ENCODE measurements at places on chromosomes 16 and 17.

DNA sequence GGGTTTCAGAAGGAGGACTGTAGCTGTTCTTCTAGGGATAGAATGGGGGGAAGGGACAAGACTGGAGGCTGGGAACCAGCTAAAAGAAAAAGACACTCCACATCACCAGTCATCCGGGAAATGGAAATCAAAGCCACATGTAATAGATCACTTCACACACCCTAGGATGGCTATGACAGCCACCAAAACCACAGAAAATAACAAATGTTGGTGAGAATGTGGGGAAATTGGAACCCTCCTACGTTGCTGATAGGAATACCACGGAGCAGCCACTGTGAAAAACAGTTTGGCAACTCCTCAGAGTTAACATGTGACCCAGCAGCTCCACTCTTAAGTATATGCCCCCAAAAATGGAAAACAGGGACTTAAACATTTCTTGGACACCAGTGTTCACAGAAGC, 2.3 kb downstream of the TLE7 start:
- no peak for DNase-seq

DNA sequence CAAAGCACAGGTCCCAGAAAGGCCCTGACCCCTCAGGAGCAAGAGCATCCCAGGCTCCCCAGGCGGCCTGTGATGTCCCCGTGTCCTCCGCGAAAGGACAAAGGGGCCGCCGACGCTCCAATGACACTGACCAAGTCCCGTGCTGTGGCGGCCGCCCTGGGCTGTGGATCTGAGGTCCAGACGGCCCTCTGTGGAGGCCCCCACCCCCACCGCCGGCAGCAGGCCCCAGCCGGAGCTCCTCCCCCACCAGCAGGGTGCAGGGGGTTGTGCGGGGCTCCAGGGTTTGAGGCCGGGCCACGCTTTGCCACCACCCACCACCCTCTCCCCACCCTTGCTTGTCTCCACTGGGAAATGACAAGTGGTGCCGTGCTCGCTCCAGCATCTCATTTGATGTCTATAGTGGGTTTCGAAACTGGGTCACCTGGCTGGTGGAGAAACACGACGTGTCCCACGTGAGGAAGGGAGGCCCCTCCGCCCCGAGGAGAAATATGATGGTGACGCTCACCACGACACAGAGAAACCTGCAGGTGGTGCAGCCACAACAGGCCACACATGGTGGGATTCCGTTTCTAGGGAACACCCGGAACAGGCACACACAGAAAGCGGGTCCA, 31.2 kb upstream of the ZNF469 start:
- DNase-seq: no peak

DNA sequence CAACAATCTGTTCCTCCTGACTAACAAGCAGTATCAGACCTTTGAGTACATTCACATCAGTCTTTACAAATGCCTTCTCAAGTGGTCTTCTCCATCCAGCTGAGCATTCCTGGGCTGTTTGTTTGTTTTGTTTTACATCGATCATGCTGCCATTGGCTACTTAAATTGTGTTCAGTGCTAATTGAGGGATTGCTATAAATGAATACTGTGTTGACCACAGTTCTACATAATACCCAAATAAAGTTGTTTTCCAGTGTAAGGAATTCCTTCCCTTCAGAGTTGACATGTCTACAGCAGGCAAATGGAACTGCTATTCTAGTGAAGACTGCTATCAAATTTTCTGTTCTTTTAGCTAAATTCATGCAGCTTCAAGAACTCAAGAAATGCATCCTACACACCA, 3.2 kb downstream of the CDH8 start:
- no peak for DNase-seq

DNA sequence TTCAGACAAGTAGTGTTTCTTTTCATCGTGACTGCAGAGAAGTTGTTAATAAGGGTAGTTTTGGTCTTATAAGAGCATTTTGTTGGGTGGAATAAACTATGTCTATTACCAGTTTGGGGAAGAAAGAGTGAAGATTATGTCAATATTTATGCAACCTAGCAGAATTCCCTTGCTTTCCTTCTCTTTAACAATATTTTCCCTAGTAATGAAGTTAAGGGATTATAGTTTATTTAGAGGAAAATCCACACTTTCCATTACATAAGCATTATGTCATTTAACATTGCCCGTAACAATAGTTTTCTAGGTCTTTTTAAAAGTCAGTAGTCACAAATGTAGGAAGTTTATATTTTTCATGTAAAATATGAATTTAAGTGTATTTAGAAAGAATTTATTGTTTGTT, 2.5 kb upstream of the MAF start:
- no peak for DNase-seq

DNA sequence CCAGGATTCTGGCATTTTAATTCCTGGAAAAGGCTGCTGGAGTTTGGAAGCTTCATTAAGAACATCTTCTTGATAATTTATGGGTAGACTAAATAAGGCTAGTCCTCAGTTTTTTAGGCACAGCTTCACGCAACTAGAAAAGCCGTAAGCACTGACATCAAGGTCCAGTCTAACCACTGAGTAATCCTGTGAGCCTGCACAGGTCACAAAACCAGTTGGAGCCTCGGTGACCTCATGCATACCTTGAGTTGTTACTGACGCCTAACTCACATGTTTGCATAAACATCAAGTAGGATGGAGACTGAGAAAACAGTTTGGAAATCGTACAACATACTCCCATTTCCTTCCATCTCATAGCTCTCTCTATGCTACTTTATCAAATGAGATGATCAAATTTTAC, 63.8 kb upstream of the RCVRN start:
- no peak for DNase-seq

DNA sequence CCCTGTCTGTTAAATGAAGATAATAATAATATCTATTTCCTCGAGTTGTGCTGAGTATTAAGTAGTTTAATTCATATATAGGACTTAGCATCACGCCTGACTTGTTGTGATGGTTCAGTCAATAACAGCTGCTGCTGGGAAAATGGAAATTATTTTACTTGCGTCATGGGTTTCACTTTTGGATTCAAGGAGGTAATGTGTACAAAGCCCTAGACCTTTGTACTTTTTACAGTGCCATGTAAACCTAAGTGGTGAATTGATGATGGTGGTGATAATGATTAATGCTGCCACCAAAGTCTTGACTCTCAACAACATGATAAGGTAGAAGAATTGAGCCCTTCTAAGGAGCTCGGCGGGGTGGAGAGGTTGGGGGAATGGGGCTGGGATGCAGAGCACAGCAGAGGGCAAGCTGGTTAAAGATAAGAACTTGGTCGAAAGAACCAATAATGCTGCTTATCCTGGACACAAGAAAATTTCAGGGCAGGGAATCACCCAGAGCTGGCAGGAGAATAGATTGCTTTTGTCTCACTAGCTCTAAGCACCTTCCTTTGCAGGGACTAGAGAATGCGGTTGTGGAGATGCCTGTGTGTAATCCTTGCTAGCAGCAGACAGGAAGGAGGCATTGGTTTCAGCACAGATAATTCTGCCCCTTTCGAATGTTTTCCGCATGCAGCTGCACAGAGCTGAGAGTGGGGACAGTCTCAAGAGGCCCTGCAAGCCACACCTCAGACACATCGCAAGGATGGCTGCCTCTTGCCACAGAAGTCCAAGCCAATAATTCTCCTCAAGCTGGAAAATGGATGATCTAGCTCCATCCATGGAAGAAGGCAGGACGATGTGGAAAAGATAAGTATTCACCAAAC, 187.1 kb downstream of the TMEM114 start:
- no peak for DNase-seq

GRCh38 chr16:20774703-20775362, 11.0 kb downstream of the ACSM3 start:
- peak; percentile 20 for DNase-seq

Data from GM12891 (cell line).